ENCODE measurements at places on chromosomes 2 and 18.

- no peak for DNase-seq
Observed at GRCh38 chr18:45050712-45051601, 370.3 kb downstream of the SETBP1 start.

DNA sequence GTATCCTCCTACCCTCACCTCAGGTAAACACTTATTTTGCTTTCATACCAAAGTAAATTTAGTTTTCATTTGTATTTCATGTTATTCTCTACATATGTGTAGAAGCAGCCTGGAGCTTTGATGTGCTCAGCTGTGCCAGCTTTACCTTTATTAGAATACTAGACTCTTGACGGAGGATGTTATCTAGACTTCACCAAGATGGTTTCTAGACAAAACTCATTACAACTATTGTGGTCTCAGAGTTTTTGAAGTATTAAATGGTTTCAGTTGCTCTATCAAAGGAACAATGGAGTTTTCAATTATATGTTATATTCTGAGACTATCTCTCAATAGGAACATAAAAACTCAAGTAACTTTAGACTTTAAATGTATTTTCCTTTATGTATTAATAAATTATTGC is 5.0 kb upstream of the IL18RAP start:
- no peak for DNase-seq

DNA sequence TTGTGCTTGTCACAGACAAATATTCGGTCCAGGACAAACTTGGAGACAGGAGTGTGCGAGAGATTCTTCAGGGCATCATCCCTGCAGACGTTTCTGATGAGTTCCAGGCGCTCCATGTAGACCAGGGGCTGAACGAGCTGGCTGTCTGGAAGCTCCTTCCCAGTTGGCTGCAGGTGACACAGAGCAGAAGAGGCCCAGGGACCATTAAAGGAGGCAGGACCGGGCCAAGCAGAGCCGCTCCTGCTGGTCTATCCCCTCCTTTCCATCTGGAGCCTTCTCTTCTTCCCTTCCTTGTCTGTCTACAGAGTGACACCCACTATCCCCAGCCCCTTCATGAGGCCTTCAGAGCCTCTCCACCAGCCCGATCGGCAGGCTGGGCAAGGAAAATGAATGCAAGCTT is 19.5 kb downstream of the CHST10 start:
- no peak for DNase-seq

DNA sequence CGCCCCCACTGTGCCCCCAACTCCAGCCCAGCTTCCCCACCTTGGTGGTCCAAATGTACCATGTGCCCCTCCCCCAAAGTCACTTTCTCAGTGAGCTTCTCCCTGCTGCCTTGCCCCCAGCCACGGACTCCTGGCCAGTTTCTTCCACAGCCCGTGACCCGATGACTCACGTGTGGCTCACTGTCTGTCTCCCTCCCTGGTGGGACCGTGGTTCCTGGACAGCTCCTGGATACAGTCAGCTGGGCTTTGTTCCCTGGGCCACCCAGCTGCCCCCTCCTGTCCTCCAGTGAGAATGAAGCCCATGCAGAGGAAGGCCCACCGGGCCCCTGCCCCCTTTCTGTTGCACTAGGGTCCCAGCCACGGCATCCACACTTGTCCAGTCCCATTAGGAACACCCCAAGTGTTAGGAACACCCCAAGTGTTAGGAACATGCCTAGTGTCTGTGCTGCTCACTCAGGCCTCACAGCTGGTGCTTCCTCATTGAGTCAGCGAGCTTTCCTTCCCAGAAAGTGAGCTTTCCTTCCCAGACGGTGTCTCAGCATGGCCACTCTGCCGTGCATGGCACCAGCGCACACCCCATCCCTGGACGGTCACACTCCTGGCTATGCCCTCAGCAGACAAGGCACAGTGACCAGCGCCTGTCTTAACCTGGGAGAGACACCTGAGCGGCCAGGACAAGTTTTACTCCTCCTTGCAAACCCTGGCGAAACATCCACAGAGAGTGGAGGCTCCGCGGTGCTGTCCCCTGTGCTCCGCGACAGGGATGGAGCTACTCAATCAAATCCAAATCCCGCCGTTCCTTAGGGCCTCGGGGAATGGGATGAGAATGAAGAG is 44.8 kb upstream of the CTDP1 start:
- no peak for DNase-seq

GRCh38 chr18:35282353-35282752 is 7.7 kb downstream of the ZSCAN30 start:
- no peak for DNase-seq

DNA sequence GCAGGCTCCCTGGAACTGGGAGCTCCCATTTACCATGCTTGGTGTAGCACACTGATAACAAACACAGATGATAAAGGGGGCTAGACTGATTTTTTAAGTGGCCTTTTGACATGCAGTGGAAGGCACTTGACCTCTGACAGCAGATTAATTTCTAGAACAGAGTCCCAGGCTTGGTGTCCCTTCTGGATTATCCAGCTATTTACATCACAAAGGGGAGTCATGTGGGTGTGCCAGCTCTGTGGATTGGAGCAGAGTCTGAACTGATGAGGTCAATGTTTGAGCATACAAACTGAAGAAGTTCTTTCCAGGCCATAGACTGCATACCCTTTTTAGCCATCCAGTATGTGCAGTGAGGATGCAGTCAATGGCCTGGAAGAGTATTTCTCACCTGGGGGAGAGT is 31.5 kb upstream of the SIX2 start:
- DNase-seq = no peak

- no peak for DNase-seq
Observed at GRCh38 chr2:198630384-198630783, 826.0 kb downstream of the PLCL1 start.

DNA sequence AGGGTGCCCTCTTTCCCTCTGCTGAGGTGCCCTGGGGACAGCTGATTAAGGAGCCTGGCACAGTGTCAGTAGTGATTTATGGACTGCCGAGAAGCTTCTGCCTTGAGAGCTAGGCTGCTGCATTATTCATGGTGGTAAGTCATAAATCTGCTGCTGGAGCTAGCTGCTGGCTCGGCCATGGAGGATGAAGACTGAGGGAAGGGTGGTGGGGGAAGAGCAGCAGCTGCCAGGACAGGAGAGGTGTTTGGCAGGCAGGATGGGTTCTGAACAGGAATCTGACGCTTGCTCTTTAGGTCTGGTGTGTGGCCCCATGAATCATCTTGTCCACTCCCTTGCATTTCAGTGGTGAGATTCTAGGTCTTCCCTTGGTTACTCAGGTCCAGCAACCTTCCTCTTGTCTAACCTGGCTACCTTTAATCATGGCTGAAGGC is 296.3 kb downstream of the DYSF start:
- no peak for DNase-seq

DNA sequence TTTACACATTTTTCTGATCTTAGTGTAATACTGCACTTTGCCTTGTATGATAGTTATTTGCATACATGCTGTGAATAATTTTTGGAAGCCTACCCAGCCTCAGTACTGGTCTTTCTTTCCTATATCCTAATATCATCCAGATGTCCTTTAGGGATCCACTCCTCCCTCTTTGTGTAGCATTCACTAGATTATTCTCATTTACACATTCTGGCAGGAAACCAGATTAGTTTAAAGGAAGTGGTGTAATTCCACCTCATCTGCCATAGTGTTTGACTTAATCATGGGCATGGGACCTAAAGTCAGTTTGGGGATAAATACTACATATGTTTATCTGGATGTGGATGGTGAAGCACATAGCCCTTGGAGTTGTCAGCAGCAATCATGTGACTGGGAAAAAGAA is 444.9 kb upstream of the MAP2 start:
- DNase-seq = no peak

GRCh38 chr2:207716056-207716455 is 4.6 kb downstream of the CCNYL1 start:
- no peak for DNase-seq

- no peak for DNase-seq
Observed at GRCh38 chr2:181312515-181312927, 144.7 kb upstream of the ITGA4 start.

- DNase-seq = no peak
Observed at GRCh38 chr2:239348563-239349452, 52.0 kb downstream of the HDAC4 start.

GRCh38 chr2:152694161-152694661 is 23.1 kb downstream of the PRPF40A start:
- no peak for DNase-seq

DNA sequence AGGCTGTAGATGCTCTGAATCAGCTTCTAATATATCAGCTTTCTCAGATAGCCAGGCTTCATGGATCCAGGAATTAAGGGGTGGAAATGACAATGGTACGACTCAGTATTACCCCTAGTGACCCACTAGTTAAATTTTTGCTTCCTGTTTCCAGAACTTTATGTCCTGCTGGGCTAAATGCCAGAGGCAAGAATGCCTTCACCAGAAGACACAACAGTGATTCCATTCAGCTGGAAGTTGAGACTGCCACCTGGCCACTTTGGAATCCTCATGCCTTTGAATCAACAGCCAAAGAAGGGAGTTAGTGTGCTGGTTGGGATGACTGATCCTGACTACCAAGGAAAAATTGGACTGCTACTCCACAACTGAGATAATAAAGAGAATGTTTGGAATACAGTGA is 239.1 kb downstream of the ASXL3 start:
- no peak for DNase-seq

GRCh38 chr2:16389611-16390010 is 276.0 kb downstream of the CYRIA start:
- DNase-seq = no peak

DNA sequence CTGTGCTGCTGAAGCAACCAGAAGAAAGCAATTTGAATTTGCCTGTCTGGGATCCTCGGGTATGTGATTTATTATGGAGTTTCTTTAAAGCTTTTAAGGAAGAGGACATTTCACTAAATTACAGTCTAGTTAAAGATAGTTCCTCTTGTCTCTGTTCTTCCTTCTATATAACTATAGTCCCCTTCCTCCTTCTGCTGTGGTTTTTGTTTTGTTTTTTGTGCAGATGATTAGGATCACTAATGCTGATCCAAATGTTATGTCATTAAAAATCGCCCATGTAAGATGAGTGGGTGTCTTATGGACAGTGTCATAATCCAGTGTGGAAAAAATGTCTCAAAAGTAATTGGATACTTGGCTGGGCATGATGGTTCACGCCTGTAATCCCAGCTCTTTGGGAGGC is 24.7 kb downstream of the PAPOLG start:
- no peak for DNase-seq

DNA sequence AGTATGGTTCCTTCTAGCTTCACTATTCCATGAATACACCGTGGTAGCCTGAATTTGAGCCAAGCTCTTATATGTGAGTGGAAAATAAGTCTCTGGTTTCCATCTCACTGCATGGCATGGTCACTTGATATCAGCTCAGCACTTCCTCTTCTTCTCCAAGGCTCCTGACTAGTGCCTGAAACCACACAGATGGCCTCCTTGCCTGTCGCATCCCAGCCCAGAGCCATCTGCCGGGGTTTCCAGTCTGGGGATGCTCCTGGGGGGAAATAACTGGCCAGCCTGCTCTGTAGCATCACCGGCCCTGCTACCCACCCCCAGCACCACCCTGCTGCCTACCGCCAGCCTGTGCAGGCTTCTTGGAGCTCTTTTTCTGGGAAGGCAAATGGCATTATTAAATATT is 7.7 kb upstream of the MARCHF4 start:
- DNase-seq = no peak

GRCh38 chr2:154189953-154190352 is 318.2 kb downstream of the GALNT13 start:
- no peak for DNase-seq

- no peak for DNase-seq
Observed at GRCh38 chr2:188478724-188479123, 187.1 kb downstream of the GULP1 start.

Measured in stimulated activated CD4-positive, alpha-beta T cell treated with anti-CD3 and anti-CD28 coated beads, Interleukin-15, amount 100 ng/mL, for 1 hour (primary cell).